Neural progenitor cell (in vitro differentiated cells): ENCODE measurements at places on chromosomes 4 and X. TPM values are rescaled to one million over a fixed set of nuclear protein-coding genes. Genes with fewer than 3 reads are reported as not detected.
A peak's percentile ranks its signal among the peaks of the same experiment; 100 is the strongest.

- DNase-seq: no peak
Observed at GRCh38 chr4:29153642-29154041, 1566.5 kb upstream of the PCDH7 start.

- no peak for DNase-seq
Observed at GRCh38 chr4:110108422-110108821, 90.0 kb downstream of the ELOVL6 start.

GRCh38 chr4:100641336-100641735 is 123.5 kb upstream of the EMCN start:
- DNase-seq: no peak

GRCh38 chrX:119635799-119636198 is 29.6 kb upstream of the NKRF start:
- DNase-seq: no peak

DNA sequence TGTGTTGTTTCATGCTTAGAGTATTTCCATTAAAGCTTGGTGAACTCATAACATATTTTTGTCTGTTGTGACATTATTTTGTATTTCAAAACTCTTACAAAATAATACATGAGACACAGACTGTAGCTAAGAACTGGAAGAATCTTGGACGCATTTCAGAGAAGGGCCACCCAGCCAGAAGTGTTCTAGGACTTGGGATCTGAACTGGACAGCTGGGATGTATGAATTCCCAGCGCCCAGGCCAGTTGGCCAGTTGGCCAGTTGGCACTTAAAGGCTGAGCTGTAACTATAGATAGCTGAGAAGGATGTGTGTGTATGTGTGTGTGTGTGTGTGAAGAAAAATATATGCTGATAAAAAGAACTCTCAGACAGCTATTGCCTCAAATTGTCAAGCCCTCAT is 193.4 kb upstream of the GPR101 start:
- no peak for DNase-seq

DNA sequence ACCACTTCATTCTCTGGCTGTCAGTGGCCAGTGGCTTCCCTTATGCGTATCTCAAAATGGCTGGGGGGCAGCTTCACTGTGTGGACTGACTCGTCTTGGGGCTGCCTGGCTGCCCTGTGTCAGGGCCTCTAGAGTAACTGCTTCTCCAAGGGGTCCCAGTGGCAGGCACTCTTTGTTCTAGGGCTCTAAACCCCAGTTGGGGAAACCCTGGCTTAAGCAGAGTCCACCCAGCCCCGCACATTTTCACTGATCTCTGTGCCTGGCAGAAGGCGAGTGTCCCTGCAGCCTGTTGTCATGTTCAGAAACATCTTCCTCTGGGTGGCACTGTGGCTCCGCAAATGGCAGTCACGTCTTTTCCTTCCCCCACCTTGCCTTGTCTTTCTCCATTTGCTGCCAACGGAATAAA is 59.7 kb downstream of the NBDY start:
- no peak for DNase-seq

ARMCX1 gene
- total RNA-seq: 30.8 and 41.9 TPM in 2 replicates

DNA sequence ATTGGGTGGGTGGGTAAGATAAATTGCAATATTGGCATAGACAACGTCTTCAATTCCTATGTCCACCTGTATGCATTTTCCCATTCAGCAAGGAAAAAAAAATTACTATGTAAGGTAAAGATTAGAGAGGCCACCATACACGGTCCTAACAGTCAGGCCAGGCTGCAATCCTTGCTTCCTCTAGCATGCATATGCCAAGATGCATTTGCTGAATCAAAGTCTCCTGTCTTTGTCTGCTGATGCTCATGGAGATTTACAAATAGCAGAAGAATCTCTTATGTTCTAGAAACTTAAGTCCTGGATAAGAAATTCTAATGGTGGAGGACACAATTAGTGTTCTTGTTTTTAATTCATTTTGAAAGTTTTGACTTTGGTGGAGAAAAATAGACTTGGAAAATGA is 206.8 kb downstream of the PDGFC start:
- DNase-seq: no peak

- no peak for DNase-seq
Observed at GRCh38 chrX:136646602-136647239, 1.2 kb upstream of the CD40LG start.

DNA sequence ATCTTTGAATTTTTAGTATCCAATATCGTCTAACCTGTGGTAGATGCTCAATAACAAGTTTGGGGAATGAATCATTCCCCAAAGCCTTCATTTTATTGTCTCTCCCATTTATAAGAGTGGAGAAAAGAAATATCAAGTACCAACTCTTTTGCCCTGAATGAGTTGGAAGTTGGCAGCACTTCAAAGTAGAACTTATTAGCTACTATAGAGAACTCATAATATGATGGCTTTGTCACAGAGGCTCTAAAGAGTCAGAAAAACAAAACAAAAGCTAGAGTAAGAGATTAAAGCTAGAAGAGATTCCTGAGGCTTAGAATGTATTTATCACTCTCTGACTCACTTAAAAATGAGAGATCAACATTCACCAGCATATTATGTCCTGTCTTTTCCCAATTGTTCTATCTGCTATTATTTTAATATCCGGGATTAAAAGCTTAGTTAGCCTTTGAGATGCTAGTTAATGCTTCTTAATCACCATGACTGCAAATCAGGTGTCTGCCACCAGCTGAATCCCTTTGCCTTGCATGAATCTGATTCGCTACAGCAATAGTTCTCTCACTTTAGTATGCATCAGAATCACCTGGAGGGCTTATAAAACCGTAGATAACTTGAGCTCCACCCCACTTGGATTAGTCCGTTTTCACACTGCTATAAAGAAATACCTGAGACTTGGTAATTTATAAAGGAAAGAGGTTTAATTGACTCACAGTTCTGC is 77.9 kb downstream of the PALLD start:
- DNase-seq: no peak

- DNase-seq: no peak
Observed at GRCh38 chr4:85933291-85933640, 426.6 kb downstream of the MAPK10 start.

MAGEB2 gene
- total RNA-seq: not detected in 2 replicates

- DNase-seq: peak; percentile 70
Observed at GRCh38 chr4:118280501-118281218, 72.1 kb downstream of the PRSS12 start.

TMSB15B gene
- 30.2 and 47.4 TPM in 2 replicates for total RNA-seq

GRCh38 chr4:8198206-8198905 is 734 bp upstream of the SH3TC1 start:
- no peak for DNase-seq

PHKA2 gene
- total RNA-seq: 18.2 and 23.9 TPM in 2 replicates

GRCh38 chr4:657834-658667 is 16.0 kb downstream of the ATP5ME start:
- no peak for DNase-seq

- DNase-seq: peak; percentile 82
Observed at GRCh38 chr4:106898621-106899230, 137.4 kb downstream of the DKK2 start.

AMBN gene
- 0.15 TPM in 1 of 2 replicates, not detected in the other for total RNA-seq

- no peak for DNase-seq
Observed at GRCh38 chr4:107689912-107690587, 30.0 kb downstream of the PAPSS1 start.

- DNase-seq: peak; percentile 89
Observed at GRCh38 chr4:112817933-112818593, 181.1 kb downstream of the LARP7 start.

GDPD2 gene
- total RNA-seq: 1.3 and 3.7 TPM in 2 replicates

DNA sequence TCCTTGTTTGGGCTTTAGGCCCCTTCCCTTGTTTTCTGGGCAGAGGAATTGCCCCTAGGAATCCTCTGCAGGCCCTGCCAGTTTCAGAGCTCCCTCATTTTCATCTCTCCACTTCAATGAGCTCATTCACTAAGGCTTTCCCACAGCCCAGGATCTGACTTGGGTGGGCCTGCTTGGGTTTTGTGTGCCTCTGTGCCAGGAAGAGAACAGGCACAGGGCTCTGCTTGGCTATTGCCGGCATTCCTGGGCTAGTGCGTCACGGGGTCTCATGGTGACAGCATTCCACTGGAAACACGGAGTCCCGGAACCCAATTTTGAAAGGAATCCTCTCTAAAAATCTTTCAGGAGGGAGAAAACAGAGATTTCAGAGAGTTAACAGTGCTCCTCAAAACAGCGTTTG is 150.5 kb downstream of the VCX3A start:
- DNase-seq: peak; percentile 23

DNA sequence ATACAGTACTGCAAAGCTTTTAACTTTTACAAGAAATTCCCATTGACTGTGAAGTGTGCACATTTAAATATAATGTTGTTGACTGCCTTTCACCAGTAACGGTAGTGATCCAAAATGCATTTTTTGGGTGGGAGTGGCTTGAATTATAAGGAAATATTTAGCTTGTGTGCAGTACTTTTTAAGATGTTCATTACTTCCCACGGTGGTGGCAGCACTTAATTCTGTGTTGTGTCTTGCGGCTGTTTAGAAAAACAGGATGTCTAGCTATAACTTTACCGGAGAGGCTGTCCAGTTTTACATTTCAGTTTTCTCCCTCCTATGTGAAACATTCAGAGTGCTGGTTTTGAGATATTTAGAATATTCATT is 1.7 kb downstream of the TMEM131L start:
- DNase-seq: no peak

- DNase-seq: no peak
Observed at GRCh38 chr4:89283226-89284009, 24.2 kb downstream of the GPRIN3 start.

DNA sequence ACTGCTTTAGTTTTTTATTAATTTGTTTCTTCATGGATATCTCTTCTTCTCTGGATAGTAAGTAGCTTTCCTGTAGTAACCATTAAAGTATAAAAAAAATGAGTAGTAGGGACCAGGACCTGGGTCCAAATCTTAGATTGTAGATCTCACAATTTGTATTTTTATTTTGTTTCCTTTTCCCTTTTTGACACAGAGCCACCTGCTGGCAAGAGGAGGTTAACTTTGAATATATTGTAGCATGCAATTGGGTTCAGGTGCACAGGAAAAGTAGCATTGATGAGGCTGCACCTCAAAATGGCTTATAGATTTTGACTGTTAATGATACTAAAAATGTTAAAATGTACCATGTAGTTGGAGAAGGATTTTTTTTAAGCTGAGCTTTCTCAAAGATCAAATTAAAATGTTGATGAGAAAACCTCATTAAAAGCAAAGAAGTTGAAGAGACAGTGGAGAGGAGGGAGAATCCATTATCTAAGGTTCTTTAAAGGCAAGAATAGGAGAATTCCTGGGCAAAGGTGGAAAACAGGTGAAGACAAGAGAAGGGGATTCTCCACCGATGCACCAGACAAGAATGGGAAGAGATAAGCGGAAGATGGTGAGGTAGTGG is 48.3 kb upstream of the HPGDS start:
- DNase-seq: peak; percentile 11

DNA sequence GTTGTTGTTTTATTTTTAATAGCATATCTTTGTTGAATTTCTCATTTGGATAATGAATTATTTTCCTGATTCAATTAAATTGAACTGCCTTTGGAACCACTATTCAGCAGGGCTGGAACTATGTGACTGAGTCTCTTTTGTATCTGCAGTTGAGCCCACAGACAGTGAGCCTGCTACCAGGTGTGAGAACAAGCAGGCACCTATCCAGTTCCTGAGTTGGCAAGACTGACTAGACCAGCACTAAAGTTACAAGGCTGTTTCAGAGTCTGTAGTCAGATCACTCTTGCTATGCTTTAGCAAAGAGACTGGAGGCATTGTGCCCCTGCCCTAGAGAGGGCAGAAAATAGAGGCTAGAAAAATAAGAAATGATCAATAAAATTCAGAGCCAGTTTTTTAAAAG is 237.3 kb upstream of the GRID2 start:
- DNase-seq: no peak
